Activated CD4-positive, alpha-beta T cell treated with anti-CD3 and anti-CD28 coated beads for 48 hours (primary cell): ENCODE measurements at places on chromosomes 12 and 14.

GRCh38 chr14:34098045-34098984 lies 147.4 kb upstream of the EGLN3 start:
- DNase-seq = no peak

DNA sequence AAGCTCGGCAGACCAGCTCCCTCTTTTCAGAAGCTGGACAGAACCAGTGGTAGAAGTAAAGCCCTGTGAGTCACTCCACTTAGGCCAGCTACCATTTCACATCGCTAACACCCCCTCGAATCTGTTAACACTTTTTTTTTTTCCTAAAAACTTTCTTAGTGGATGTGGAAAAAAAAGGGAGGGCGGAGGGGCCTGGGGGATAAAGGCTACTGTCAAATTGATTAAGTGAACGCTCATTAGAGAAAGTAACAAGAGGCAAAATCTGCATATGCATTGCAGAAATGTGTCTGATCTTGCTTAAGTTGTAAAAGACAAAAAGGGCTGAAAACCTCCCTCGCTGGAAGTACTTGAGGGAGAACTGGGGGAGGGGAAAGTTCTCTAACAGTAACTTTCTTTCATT lies 86.6 kb upstream of the OTX2 start:
- no peak for DNase-seq

DNA sequence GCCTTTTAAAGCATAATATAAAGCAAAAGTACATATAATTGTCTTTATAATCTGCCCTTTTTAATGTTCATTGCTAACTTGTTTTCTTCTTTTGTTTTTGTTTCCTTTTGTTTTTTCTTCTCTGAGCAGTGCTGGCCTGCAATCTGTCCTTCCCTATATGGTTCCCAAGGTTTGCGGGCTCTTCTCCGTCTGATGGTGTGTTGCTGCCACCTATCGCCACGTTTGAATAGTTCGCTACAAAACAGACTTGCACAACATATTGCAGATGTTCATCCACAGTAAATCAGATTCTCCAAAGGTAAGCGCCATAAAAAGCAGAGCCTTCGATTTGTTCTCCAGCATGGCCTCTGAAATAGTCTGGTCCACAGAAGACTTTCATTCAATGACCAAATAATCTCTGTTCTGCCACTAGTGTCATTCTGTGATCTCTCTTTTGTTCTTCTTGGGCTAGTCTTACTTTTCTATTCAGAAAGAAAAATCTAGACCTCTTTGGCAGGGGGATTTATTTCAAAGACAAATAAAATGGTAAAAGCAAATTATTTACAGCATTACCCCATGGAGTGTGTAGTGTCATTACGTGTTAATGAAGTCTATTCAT lies 33.5 kb downstream of the C12orf50 start:
- DNase-seq = peak; percentile 56

- no peak for DNase-seq
Measured at GRCh38 chr12:124715121-124715990, 147.9 kb upstream of the NCOR2 start.

- DNase-seq = no peak
Measured at GRCh38 chr14:74656964-74657363, 44.9 kb upstream of the LTBP2 start.

DNA sequence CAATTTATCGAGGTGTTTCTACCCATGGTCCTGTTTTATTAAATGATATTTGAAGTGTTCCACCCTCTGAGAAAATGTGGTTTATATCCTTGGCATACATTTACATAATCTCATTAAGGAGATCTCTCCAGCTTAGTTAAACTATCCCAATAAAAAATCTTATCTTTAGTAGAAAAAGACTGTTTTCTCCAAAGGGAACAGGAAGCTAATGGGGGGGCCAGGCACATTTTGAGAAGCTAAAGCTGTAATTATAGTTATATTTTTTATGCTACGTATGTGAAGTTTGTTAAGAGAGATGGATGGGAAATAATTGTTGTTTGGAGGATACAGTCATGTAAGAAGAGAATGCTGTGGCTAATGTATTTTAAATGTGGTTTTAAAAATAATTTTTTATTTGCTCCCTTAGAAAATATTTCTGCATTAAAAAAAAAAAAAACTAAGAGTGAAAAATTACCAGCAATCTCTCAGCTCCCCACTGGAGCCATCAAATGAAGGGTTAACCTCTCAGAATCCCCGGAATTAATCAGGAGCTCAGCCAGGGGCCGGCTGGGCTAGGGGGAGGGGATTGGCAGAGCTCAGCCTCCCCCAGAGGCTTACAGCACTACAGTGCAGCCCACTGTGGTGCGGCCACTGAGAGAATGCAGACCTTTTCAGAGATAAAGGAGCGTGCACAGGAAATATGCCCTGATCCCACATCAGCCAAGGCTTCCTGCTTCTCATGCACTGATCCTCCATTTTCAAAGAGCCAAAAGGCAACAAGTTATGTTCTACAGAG lies 185.8 kb downstream of the EGLN3 start:
- no peak for DNase-seq

- DNase-seq = no peak
Measured at GRCh38 chr12:80701388-80701787, 6.0 kb upstream of the MYF6 start.

GRCh38 chr12:132486576-132486975 lies 3.4 kb upstream of the FBRSL1 start:
- DNase-seq = no peak

DNA sequence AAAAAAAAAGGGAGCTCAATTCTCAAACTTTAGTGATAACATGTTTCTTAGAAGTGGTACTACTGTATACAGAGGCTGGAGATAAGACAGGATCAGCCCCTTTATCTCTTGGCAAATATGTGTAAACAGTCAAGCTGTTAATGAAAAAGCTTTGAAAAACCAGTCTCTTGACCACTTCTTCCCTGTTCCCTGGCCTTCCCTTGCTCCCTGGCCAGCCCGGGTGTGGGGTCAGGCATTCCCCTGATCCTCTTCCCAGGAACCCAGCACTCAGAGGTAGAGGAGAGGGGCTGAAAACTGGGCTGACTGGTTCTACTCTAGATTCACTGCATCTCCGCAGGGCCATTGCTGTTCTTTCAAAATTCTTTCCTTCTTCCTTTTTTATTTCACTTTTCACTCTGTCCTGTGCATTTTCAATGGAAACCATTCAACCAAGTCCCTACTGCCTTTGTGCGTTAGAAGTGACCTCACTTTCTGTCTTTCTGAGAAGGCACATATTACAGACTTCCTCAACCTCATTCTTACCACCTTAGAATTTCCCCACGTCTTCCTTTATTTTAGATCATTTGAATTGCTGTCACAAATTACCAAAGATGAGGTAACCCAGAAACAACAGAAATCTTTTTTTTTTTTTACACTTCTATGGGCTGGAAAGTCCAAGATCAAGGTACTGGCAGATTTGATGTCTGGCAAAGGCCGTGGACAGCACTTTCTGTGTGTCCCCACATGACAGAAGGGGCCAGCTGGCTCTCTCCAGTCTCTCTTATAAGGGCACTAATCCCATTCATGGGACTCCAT lies 5.7 kb downstream of the GNG2 start:
- DNase-seq = no peak

DNA sequence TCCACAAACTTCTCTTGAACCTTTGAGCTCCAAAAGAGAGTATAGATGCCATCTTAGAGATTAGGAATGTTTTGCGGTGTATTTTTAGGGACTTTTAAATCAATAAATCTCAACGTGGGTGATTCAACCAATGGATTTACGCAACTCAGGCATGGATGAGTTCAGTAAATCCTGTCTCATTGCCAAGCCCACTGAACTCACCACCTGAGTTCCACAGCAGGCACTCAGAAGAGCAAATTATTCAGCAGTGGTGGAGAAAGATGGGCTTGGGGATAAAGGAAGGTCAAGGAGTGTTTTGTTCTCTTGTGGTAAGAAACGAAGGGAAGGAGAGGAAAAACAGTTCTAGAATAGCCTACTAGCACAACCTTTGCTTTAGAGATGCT lies 68.7 kb upstream of the HMGA2 start:
- no peak for DNase-seq

DNA sequence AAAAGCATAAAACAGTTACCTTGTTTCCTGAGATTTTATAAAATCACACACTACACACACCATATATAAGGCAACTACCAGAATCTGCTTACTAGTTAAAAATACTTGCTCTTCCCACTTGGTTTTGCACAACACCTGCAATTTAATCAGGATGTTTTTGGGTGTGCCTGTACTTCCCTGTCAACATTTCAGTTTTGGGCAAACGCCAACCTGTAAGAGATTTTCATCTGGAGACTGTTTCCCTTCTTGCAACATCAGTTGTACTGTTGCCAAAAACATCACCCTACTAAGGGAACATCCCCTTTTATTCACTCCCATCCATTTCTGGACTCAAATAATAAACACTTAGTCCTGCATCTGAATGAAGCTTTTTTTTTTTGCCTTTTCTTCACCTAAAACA lies 172.3 kb downstream of the DUSP6 start:
- no peak for DNase-seq

DNA sequence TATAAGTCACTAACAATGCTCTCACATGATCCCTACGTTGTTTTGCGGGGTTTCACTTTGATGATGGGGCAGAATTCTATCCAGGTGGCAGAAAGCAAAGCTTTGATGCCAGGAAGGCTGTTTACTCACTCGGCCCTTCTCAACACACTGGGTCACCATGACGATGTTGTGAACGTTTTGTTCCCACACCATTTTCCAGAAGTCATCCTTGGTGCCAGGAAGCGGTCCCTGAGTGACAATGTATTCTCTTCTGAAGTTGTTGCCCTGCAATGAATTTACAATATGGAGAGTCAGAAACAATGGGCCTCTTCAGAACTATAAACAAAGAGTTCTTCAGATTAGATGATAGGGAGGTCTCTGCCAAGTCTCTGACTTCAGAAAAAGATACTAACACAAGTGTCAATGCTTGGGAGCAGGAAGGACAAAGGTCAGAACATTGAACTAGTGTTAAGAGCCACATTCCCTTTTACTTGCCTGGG lies 101.3 kb downstream of the PTPRB start:
- no peak for DNase-seq

DNA sequence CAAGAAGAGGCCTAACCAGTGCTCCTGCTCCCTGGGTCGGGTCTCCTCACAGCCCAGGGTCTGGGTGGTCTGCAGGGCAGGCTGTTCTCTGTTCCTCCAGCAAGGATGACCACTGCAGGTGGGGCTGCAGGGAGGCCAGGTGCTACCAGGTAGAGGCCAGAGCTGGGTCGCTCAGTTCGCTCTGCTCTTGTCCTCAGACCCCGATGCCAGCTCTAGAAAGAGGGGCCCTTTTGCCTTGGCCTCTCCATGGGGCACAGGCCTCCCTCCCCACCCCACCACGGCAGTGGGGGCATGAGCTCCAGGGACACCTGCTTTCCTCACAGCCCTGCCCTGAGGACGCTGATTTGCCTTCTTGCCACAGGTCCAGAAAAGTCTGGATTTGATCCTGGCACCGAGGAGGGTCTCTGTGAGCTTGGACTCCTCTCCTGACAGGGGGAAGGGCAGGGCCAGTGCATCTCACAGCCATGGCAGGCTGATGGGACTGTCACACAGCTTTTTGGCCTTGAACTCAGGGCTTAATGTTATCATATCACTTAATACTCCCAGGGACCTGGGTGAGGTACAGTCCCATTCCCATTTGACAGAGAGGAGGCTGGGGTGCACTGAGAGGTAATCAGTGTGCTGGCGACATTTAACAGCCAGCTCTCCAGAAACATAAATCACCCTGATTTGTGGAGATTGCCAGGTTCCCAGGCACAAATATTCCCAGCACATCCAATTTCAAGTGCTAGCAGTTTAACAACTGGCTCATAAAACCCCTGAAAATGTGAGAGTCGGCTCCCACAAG lies 273.0 kb upstream of the SFSWAP start:
- no peak for DNase-seq

DNA sequence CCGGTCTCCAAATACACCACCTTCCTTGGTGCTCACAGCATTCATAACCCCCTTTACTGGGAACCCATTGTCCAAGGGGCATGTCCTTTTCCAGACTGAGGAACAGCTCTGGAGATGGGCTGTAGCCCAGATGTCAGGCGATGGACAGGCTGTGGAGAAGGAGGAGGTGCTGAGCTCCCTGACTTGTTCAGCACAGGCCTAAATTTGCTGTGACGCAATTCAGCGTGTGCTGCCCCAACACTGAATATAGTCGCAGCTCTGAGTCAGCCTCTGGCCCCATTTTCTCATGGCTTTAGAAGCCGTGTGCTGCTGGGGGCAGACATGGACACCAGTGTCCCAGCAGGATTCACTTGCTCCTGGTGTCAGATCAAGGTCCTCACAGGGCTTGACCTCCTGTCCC lies 269.1 kb downstream of the EMP1 start:
- no peak for DNase-seq

DNA sequence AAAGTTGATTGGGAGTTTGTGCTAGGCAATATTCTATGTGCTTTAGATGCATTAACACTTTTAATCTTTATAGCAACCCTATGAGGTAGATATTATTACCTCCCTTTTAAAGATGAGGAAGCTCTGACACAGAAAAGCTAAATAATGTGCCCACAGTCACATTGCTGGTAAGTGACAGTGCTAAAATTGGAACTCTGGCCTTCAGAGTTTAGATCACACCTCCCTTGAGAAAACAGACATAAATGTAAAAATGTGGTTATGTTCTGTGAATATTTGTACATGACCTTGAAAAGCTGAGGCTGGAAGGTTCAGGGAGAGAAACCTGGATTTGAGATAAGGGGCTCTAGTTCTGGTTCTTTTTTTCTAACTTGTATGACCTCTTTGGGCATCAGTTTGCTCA lies 1.9 kb downstream of the ABHD4 start:
- DNase-seq = no peak

- no peak for DNase-seq
Measured at GRCh38 chr12:52437508-52437907, 3.3 kb upstream of the KRT75 start.

DNA sequence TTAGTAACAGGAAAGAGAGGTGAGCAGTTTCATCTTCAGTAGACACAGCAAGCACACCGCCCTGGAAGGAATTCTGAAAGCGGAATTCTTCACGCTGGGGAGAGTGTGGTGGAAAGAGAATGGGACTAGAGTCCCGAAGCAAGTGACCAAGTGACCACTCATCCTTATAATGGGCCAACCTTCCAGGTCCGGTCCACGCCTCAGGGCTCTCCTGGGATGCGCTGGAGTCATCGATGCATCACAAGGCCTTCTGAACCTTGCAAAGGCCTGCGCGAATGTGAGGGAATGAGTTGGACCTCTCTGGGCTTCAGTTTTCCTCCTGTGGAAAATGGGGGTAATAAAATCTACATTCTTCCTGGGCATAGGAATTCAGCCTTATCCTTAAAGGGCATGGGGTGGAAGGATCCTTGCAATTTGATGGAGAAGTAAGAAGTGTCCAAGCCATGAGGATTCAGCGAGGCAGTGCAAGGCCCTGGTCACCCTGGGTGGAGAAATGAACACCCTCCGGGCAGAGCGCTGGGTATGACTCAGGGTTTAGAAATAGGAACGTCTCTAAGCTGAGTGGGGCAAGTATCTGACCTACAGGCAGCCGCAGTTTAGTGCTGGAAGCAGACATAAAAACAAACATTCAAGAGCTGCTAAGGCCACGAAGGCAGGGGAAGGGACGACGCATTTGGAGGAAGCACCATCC lies 97.7 kb downstream of the SETD3 start:
- no peak for DNase-seq

GRCh38 chr14:75461303-75461702 lies 33.5 kb downstream of the JDP2 start:
- DNase-seq = no peak

- DNase-seq = no peak
Measured at GRCh38 chr14:68561531-68562007, 231.3 kb downstream of the ZFP36L1 start.

GRCh38 chr12:79407671-79408622 lies 282.8 kb downstream of the PAWR start:
- DNase-seq = peak; percentile 10

- DNase-seq = no peak
Measured at GRCh38 chr12:2413301-2413700, 360.5 kb downstream of the CACNA1C start.
